ENCODE measurements at places on chromosomes 12 and 14. TPM values are rescaled to one million over a fixed set of nuclear protein-coding genes. Genes with fewer than 3 reads are reported as not detected.
A peak's percentile ranks its signal among the peaks of the same experiment; 100 is the strongest.

GRCh38 chr14:92706386-92706785 is 42.0 kb downstream of the LGMN start:
- DNase-seq = no peak

DNA sequence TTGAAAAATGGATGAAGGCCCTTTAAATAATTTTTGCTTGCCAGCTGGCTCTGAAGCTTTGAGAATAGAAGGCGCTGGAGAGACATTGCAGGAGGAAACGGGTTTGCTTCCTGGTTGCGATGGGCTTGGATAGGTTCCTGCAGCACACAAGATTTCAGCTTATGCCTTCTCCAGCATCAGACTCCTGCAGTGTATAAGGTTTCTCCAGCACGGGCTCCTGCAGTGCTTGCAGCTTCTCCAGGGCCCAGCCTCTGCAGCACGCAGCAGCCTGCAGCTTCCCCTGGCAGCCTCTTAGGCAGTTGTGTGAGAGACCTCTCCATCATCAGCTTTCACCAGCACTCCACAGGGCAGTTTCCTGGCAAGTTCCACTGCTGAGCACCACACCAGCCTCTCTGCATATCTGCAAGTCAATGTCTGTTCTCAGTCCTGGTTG is 78.7 kb upstream of the ZDHHC17 start:
- peak; percentile 45 for DNase-seq

DNA sequence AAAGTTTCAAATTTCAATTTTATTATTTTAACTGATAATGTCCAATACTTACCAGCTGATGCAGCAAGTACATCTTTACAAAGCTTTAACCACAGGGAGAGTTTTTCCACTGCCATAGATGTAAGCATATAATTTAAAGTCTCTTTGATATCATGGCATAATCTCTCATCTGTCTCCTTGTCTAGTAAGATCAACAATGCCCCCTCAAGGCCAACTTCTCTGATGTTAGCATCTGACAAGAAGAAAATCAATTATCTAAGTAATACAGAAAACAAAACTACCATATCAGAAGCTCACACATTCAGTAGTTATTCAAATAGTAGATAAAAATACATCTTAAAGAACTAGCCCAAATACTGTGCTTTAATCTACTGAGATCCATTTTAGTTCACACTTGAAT is 94.2 kb downstream of the HEATR5A start:
- DNase-seq = no peak

GRCh38 chr14:104541905-104542465 is 37.6 kb upstream of the C14orf180 start:
- DNase-seq = no peak

GRCh38 chr14:104009297-104009696 is 67.0 kb upstream of the RD3L start:
- DNase-seq = no peak

DNA sequence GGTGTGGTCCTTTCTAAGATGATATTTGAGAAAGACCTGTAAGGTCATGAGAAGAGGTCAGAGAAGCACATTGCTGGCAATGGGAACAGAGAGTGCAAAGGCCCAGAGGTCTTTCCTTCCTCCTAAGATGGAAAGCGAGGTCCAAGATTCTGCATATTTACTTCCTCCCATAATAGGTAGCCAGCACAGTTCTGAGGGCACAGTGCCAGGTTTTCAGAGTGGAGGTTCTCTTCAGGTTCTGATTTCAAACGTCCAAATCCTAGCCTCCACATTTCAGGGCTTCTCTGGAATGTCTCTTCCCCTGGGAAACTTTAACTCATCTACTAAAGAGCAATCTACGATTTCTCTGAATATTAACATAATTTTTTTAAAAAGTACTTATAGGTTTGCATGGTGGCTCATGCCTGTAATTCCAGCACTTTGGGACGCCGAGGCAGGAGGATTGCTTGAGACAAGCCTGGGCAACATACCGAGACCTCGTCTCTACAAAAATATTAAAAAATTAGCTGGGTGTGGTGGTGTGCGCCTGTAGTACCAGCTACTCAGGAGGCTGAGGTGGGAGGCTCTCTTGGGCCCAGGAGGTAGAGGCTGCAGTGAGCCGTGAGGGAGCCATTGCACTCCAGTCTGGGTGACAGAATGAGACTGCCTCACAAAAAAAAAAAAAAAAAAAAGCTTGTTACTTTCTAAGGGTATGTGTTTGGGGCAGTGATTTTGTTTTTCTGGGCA is 526 bp upstream of the MRPL42 start:
- DNase-seq = peak; percentile 15

The LEMD3 gene
- 11.9 TPM for polyA plus RNA-seq

- no peak for DNase-seq
Measured at GRCh38 chr12:27273114-27273513, 29.0 kb downstream of the STK38L start.

DNA sequence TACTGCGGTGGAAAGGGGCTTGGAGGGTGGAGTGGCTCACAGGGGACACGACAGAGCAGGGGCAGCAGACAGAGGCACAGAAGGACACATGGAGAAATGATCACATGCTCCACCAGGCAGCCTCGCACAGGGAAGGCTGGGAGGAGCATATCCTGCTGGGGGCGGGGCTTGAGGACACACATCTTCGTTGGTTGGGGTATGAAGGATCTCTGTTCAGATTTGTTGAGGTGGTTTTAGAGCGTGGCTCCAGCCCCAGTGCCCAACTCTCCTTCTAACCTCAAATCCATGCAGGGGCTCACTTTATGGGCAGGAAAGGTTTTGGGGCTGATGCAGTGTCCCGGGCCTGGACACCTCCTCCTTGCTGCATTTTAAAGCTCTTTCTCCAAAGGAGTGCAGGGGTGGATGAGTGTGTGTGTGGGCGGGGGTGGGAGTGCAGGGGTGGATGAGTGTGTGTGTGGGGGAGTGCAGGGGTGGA is 733 bp upstream of the P3H3 start:
- DNase-seq = peak; percentile 89

GRCh38 chr14:99581374-99581773 is 22.6 kb downstream of the CCDC85C start:
- DNase-seq = no peak

The ATXN3 gene
- polyA plus RNA-seq = 11.6 TPM

The PIP4P1 gene
- polyA plus RNA-seq = 31.9 TPM

- no peak for DNase-seq
Measured at GRCh38 chr12:56839489-56839848, 76.3 kb downstream of the HSD17B6 start.

- DNase-seq = no peak
Measured at GRCh38 chr14:91968280-91968679, 20.8 kb upstream of the FBLN5 start.

DNA sequence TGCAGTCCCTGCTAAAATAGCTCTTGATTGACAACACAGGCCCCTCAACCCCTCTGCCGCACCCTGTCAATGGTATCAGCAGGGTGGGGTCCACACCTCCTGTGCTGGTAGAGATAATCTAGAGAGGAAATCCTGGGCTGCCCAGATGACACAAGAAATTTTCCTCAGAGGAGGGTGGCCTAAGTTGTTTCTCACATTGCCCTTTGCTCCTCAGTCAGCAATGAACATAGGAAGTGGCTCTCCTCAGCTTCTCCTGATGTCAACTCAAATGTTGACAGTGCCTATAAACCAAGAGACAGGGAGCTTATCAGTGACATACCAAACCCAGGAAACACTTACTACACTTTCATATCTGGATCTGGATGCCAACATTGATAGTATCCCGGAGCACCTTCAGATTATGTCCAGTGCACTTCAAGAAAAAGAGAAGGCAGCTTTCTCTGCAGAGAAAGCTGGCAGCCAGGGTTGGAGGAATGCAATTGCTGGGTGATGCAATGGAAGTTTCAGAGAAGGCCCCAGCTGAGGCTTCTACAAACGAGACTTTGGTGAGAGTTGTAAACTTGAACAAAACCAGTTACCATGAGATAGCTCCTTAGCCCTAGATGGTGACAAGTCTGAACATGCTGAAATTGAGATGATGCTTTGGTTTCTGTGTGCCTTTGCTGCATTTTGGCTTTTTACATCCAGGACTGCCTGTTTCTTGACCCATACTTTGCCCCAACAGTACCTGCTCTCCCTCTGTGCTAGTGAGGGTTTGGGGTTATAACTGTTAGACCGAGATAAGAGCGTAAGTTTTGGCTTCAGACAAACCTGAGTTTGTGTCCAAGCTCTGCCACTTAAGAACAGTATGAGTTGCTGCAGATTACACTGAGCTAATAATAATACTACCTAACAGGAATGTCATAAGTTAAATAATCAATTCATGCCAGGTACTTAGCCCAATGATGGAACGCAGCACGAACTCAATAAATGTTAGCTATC is 183.5 kb downstream of the NUAK1 start:
- no peak for DNase-seq

The SYNE2 gene
- 43.6 TPM for polyA plus RNA-seq

- no peak for DNase-seq
Measured at GRCh38 chr12:113861708-113862312, 104.3 kb downstream of the RBM19 start.

GRCh38 chr12:80752464-80752863 is 35.8 kb downstream of the MYF5 start:
- DNase-seq = no peak

DNA sequence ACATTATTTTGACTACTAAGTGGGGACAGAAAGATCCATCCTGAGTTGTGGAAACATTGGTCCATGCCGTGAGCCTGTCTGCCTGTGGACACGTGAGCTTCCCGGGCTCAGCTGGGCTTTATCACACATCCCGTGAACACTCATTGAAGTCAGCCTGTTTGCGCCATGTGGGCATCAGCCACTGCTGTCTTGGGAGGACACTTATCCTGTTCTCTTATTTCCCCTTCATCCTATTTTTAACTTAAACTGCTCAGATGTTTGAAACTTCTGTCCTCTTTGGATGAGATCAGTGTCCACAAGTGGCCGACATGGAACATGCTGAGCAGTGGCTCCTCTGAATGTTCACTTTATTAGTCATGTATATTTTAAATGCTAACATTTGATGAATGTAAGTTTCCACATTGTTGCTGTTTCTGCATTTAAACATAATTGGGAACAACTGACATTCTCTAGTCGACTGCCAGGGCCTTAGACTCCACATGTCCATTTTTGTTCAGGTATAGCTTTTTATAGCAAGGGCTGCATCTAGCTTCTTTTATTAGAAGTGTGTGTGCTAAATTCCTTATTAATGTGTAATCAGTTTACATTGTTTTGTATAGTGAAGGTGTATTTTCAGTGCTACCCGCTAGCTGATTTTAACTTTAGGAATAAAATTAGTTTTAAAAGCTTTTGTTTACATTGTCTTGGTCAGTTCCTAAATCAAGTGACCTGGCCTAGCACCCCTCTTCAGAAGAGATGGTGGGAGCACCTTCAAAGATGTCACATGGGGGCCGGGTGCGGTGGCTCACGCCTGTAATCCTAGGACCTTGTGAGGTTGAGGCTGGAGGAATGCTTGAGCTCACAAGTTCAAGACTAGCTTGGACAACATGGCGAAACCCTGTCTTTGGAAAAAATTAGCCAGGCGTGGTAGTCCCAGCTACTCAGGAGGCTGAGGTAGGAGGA is 24.0 kb downstream of the RNF34 start:
- peak; percentile 29 for DNase-seq

The SDR9C7 gene
- 0.04 TPM for polyA plus RNA-seq

GRCh38 chr12:91805031-91805430 is 340.6 kb downstream of the BTG1 start:
- no peak for DNase-seq

- DNase-seq = no peak
Measured at GRCh38 chr12:65943388-65944137, 119.3 kb downstream of the HMGA2 start.

- DNase-seq = no peak
Measured at GRCh38 chr12:63915105-63915800, 70.8 kb downstream of the SRGAP1 start.

- DNase-seq = no peak
Measured at GRCh38 chr14:51895375-51895774, 35.0 kb downstream of the GNG2 start.

The KRT2 gene
- polyA plus RNA-seq = not detected

All from heart right ventricle (tissue), 16 donors.